ENCODE measurements at places on chromosomes 11 and 22.

DNA sequence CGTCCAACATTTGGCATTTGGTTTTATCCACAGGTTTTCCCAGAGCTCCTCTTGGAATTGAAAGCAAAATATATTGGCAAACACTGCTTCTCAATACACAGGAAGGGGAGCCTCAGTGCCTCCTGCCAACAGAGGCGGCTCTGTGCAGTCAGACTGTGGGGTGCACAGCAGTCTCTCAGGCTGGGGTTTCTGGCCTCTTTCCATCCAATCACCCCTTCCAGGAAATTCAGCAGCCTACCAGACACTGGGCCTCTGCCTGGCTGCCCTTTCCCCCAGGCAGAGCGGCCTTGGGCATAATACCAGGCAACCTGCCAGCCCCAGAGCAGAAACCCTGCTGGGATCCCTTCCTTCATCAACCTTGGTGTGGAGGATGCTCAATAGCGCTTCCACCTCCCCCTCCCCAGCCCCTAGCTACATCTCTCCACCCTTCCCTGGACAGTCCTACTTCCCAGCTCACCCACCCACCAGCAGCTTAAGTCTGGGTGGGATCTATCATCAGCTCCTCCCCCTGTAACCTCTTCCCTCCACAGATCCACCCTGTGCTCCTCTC, 17.8 kb upstream of the RAPSN start:
- DNase-seq, result no peak

- DNase-seq, result no peak
These were observed 314 bp downstream of the RIC8A start for GRCh38 chr11:207863-208180.

- DNase-seq, result no peak
These were observed 280.6 kb upstream of the ANO5 start for GRCh38 chr11:21912285-21912684.

- DNase-seq, result no peak
These were observed 30.1 kb upstream of the CECR2 start for GRCh38 chr22:17339095-17339693.

DNA sequence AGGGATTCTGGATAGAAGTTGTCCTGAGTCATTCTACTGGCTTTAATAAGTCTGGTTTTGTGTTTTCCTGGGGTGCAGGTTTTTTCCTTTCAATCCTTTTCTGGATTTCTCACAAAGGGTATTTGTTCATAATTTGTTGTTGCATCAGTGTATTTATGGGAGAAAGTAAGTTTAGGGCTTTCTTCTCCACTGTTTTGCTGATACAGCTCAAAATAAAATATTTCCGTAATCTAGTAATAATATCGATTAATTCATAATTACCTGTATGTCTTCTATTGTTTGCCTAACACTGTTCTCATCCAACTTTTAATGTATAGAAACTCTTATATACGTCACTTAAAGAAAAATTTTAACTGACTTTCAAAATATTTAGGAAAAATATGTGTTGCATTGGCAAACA, 728.2 kb downstream of the LUZP2 start:
- DNase-seq, result no peak

DNA sequence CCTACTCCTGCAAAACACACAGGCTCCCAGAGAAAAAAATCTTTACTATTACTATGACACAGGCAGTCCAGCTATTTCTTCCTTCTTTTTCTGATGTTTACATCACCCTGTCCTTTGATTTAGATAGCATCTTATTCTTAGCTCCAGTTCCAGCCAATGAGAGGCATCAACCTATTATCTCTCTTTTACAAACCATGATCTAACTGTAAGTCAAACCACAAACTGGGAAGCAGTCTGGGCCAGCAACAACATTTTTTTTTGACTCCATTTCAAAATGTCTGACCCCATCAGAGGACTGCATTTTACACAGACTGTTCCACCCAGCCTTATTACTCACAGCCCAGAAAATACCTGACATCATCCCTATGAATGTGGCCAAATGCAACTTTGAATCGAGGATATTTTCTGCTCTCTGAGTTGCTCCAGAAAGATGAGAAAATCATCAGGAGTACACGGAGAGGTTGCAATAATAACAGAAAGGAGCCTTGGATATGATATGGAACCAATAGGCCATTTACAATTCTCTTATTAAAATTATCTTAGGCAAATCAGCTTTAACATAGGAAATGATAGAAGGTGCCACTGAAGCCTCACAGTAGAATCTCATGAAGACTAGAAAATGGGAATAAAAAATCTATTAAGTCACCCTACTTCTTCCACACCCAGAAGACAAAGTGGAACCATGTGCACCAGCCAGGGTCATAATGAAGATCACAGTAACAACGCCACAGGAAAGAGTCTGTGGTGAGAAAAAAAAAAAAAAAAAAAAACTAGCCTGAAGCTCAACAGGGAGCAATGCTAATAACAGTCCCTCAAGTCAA, 21.2 kb downstream of the TBRG1 start:
- no peak for DNase-seq

DNA sequence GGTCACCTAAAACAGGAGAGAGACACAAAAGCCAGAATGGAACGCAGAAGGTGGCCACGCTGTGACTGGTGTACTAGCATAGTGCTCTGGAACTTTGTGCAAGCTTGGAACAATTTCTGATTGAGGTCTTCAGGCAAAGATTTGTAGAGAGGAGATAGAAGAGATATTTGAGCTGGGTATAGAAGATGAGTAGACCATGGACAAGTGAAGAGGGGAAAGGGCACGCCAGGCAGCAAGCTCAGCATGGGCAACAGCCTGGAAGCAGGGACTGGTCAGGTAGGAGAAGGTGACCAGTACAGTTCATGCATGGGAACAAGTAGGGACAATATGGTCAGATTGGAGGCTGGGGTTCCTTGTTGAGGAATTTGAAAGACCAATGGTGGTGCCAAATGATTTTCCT, 24.4 kb downstream of the MYO18B start:
- no peak for DNase-seq

- no peak for DNase-seq
These were observed 42.6 kb downstream of the APLP2 start for GRCh38 chr11:130112071-130112830.
